ENCODE measurements at places on chromosomes 3 and 15. TPM values are rescaled to one million over a fixed set of nuclear protein-coding genes. Genes with fewer than 3 reads are reported as not detected.

TMEM212 gene
- not detected for total RNA-seq

DNA sequence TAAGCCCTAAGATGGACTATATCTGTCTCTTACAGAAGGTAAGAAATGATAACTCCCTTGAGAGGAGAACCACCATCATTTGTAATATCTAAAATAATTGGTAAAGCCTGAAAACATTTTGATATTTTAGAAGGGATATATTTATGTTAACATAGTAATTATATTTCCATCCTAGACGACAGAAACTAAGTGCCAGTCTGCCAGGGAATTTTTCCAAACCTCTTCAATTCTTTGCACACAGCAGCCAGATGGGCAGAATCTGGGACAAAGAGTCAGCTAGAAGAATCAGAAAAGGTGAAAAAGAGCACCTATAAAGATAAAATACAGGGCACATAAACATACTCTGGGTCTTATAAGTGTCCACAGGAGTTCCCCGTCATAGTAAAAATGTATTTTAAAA, 70.0 kb upstream of the CBLB start:
- DNase-seq: no peak

CPLX3 gene
- 3.6 TPM for total RNA-seq

DNA sequence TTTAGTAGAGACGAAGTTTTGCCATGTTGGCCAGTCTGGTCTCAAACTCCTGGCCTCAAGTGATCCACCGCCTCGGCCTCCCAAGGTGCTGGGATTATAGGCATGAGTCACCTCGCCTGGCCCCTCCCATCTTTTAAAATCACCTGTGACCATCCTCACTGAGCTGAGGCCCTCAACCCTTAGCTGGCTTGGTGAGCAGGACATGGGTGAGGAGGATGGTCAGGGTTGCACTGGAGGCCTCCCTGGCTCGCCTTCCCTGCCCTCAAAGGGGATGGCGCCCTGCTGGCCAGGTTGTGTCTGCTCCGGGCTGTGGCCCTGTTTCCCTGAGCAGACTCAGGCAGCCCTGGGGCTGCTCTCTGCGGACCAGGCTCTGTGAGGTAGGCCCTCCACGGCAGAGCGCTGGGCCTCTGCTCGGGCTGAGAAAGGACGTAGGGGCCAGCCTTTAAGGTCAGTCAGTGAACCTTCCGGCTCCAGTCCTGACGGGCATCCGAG, 33.7 kb downstream of the SYNM start:
- no peak for DNase-seq

- no peak for DNase-seq
Observed at GRCh38 chr3:72496051-72496670, 352.1 kb downstream of the SHQ1 start.

IL16 gene
- total RNA-seq: 2.7 TPM

- no peak for DNase-seq
Observed at GRCh38 chr15:63918901-63919348, 85.2 kb upstream of the HERC1 start.

DNA sequence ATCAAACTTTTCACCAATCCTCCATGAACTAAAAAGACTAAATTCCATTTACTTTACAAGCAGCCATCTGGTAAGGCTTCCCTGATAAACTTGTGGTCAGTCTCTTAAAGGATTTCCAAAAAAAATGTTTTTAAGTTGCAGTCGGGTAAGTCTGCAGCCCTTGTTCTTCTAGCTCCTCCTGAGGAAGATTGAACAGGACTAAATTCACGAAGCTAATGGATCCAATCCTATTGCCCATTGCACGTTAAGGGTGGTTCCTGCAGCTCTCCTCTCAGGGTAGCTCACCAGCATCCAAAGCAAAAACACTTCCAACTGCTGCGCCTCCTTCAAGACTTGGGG, 2.8 kb downstream of the HES1 start:
- no peak for DNase-seq

- DNase-seq: no peak
Observed at GRCh38 chr3:100189444-100189964, 71.3 kb upstream of the TBC1D23 start.

Data from Right ventricle myocardium superior (tissue), 1 donor.